ENCODE measurements at places on chromosomes 6 and 20.

- no peak for DNase-seq
These were observed 55.7 kb downstream of the LYRM4 start for GRCh38 chr6:5205035-5205507.

DNA sequence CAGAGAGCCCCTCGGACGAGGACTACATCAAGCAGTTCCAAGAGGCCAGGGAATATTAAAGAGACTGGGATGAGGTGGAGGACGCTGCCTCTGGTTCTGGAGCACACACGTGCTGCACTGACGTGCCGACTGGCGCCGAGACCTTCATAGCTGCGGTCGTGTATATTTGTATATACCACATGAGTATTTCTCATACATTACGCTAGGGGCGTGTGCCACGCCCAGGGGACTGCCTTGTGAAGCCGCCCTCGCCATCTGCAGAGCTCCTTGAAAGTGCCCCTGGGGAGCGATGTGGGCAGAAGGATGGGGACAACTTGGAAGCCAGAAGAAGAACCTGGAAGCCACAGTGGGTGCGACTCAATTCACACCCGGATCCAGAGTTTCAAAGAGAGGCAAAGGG lies 78.3 kb downstream of the ISM1 start:
- DNase-seq, result no peak

DNA sequence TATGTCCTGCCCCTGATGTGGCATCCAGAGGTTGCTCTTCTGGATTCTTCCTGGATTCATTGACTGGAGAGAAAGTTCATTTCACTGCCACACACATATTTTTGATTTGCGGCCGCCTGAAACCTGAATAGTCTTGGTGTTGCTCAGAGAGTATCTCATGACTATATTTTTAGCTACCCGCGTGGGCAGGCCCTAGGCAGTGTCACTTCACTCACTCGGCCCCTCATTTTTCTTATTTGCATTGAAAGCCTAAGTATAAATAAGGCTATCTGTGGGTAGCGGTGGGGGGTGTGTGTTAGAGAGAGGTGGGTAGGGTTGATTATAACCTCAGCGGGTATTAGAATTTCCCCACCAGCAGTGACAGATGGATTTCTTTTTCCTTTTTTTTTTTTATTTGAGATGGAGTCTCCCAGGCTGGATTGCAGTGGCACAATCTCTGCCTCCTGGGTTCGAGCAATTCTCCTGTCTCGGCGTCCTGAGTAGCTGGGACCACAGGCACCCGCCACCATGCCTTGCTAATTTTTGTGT lies 113.5 kb downstream of the JARID2 start:
- no peak for DNase-seq

GRCh38 chr6:43687437-43688347 lies at the start of gene MRPS18A:
MRPS18A (minus strand) TSS chr6:43687791; CDS start chr6:43687779, 12 bp downstream.
- DNase-seq, result peak; percentile 25

DNA sequence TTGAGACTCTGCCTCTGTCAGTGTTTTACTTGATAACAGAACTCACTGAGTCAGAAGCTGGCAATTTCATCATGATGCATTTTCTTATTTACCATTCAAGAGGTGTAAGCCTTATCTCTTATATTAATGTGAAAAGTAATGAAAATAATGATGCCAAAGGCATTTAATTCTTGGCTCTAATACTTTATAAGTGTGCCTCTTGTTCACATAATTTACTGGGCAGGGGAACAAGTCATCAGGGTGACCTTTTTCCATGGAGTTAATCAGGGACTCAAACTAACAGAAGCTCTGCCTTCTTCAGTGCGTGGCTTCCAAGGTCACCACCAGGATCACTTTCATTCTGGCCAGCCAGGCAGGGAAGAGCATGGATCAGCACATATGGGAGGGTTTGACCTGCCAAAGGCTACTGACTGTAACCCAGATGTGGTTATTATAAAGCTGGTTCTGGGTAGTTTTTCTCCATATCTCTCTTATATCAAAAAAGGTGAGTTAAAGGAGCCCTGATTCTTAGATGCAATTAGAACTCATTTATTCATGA lies 5.2 kb upstream of the PLCB1 start:
- no peak for DNase-seq

DNA sequence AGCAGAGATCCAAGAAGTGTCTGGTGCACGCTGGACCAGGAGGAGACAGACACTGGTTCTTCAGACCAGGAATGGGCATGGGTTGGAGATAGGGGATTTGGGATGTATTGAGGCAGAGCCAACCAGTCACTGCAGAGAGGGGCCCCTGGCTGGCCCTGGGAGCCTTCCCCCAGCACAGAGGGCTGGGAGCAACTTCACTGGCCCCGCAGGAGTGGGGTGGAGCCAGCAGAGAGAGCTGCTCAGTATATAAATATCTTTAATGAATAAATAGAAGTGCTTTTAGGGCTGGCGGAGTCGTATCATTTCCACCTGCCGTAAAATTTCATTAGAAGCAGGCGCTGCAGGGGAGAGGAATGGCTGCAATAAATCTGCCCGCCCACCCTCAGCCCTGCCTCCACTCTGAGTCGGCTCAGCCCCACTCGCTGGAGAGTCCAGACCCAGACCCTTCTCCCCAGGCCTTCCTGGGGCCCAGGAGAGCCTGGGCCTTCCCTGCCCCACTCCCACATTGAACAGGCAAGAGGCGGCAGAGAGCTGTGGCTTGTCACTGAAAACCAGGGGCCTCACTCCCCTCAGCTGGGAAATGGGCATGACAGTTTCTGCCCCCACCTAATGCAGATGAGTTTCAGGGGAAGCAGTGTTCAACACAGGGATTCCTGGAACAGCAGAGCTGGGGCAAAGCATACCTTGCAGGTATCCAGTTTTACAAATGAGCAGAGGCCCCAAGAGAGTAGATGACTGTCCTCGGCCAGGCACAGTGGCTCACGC lies 23.9 kb upstream of the VSTM2L start:
- DNase-seq, result no peak

DNA sequence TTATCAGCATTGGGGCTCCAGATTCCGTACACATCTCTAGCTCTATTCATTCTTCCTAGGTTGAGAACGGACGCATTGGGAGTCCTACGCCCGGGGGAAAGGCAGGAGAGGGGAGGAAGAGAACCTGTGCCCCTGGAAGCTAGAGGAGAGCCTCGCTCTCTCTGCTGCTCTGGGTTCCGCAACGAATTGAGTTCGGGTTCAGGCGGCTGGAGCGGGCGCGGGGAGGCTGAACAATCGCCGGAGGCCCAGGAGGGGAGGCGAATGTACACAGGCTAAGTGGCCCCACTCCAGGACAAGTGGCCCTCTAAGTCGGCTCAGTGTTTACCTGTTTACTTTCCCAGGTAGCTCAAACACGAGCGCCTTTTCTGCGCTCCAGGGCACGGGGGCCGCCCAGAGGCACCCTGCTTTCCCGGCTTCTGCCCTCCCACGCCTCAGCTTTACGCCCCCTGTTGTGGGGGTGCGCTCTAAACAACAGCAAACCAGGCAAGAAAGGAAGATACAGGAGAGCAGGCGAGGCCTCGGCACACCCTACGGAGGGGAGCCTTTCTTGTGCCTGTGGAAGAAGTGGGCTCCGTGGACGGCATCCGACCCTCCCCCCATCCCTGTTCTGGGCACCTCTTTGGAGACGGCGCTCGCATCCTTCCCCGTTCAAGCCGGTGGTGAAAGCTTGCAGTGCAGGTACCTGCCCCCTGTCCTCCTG lies 4.6 kb upstream of the NKX2-2 start:
- DNase-seq, result no peak

DNA sequence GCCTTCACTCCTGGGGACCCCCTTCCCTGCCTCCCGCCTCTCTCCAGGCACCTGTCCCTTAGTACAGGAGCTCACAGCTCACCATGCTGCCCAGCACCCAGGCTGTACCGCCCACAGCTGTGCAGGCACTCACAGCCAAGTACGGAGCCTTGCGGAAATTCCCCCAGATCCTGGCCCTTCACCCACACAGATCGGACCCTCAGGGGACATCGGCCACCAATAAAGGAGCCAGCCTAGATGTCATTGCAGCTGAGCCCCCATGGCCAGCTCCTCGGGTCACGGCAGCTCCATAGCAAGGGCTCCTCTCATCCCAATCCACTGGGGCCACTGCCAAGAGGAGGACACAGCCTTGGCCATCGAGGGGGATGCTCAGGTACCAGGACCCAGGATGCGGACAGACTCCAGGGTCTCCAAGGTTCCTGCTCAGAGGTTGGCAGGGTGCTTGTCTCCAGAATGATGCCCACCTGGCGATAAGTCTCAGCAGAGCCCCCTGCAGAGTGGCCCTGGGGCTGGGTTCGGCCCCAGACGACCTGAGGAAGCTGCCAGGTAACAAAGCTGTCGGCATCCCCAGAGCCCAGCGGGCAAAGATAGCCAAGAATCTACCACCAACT lies 82.3 kb downstream of the YTHDF1 start:
- no peak for DNase-seq

- DNase-seq, result no peak
These were observed 641.6 kb downstream of the HACE1 start for GRCh38 chr6:104218116-104218515.

- no peak for DNase-seq
These were observed 66.5 kb upstream of the TFB1M start for GRCh38 chr6:155380666-155381332.

DNA sequence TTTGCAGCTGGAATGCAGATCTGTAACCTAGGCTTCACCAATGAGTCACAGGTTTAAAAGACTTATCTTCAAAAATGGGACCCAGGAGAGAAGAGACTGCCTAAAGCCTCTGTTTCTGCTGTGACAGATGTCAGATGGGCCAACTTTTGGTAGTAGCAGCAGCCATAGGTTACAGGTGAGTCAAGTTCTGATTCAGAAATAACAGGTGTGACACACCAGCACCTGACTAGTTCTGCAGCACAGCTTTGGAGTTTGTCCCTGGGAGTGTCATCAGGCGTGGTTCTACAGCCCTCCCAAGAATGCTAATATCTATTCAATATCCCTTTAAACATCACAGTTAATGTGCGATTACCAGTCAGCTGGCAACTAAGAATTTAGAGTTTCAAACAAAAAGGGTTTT lies 121.9 kb upstream of the BTN3A2 start:
- DNase-seq, result no peak

GRCh38 chr6:56335726-56336125 lies 88.3 kb upstream of the COL21A1 start:
- DNase-seq, result no peak

DNA sequence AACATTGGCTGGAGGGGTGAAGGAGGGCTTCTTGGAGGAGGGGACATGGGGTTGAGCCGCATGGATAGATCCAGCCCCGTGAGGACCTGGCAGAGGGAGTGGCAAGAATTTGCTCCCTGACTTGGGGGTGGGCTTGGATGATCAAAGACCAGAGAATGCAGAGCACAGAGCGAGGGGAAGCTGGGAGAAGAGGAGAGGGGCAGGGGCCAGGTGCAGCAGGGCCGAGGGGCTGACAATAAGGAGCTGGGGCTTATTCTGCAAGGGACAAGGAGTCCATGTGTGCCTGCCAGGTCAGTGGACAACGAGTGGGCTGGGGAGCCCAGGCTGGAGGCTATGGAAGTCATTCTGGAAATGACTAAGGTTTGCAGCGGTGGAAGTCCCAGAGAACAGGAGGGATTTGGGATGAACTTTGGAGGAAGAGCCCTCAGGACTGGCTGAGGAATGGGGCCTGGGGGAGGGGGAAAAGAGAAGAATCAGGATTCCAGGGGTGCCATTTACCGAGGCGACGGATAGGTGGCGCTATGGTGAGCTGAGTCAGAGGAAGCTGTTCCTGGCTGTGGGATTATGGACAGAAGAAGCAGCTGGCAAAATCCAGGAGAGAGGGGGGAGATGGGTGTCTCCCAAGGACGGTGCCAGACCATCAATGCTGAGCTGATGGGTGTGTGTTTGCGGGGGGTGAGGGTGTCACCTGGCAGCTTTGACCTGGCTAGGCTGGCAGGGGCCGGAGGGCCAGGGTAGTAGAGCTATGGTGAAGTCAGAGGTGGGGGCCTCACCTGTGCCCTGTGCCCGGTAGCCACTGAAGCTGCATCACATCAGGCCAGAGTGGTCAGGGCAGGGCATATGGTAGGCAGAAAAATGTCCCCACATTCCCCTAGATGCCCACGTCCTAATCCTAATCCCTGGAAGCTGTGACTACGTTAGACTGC lies 7.8 kb downstream of the KCNG1 start:
- DNase-seq, result no peak

DNA sequence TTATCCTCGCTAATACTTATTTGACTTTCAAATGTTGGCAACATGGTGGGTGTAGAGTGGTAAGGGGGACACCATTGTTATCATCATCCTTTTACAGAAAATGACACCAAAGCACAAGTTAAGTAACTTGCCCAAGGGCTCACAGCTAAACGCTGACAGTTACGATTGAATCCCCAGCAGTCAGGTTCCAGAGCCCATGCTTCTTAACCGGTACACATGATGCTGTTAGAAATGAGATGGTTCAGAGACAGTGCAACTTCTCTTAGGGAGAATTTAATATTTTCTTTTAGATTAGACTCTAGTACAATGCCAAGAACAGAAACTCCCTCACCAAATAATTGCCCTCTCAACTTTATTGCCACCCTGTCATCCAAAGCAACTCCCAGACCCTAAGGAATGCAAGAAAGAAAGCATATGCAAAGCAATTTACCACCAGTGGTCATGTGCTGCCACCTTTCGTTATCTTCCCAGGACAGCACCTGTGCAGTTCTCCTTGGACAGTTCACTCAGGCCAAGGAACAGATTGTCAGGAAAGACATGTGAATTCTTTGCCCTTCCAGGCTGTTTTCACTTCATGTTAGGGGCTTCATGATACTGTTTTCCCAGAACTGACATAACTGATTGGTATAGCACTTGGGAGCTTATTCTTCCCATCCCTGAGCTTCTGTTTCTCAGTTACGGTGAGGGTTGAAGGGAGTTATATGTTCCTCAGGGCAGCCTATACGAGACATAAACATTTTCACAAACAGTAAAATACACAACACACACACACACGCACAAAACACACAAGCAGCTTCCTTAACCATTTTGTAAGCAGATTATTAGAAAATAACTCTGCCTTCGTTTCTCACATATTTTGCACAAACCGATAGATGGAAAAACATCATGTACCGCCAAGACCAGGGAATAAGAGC lies 5.1 kb downstream of the HLA-DMA start:
- DNase-seq, result no peak

DNA sequence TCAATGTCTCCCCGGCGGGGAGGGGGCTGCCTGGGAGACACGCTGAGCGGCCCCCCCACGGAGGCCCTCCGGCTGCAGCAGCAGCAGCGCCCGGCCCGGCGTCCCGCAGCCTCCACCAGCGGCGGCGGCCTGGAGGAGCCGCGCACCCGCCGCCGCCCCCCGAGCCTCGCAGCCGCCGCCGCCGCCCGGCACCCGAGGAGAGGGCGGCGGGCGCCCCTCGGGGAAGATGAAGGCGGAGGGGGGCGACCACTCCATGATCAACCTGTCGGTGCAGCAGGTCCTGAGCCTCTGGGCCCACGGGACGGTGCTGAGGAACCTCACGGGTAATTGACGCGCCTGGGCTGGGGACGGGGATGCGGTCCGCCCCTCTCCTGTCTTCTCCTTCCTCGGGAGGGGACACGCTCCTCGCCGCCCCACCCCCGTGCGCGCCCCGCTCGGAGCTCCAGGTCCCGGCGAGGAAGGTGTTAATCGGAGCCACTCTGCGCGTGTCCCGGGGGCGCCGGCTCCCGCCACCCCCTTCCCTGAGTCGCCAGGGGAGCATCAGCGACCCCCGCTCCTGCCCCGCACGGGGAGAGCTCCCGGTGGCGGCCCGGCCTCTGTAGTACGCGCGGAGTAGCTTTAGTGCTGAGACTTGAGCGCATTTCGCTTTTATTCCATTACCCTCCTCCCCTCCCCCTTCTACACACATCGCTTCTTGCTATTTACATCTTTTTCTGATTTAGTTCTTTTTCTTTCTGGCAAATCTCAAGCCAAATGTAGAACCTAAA lies 686 bp downstream of the TMEM170B start:
- no peak for DNase-seq

GRCh38 chr20:58800134-58800871 lies 50.4 kb downstream of the GNAS-AS1 start:
- no peak for DNase-seq
